ENCODE measurements at places on chromosomes 12 and 14. TPM values are rescaled to one million over a fixed set of nuclear protein-coding genes. Genes with fewer than 3 reads are reported as not detected.

LACRT gene
- not detected for total RNA-seq

DHRS4L2 gene
- total RNA-seq, result 31.8 TPM

TMTC2 gene
- total RNA-seq, result 11.6 TPM

ITPR2 gene
- total RNA-seq, result 31.7 TPM

PROX2 gene
- total RNA-seq, result not detected

SMCO2 gene
- not detected for total RNA-seq

PLA2G1B gene
- not detected for total RNA-seq

SPX gene
- total RNA-seq, result not detected

LRTM2 gene
- not detected for total RNA-seq

GALNT9 gene
- total RNA-seq, result 0.39 TPM

TTC9 gene
- total RNA-seq, result 0.34 TPM

NELL2 gene
- 2.9 TPM for total RNA-seq

CLEC2A gene
- total RNA-seq, result not detected

METTL1 gene
- 9.3 TPM for total RNA-seq

CLEC2D gene
- total RNA-seq, result 7.3 TPM

TRPV4 gene
- total RNA-seq, result 0.36 TPM

RND1 gene
- 2.1 TPM for total RNA-seq

ANKS1B gene
- 1.1 TPM for total RNA-seq

CBLN3 gene
- 2.5 TPM for total RNA-seq

DDN gene
- total RNA-seq, result 0.06 TPM

ZFYVE21 gene
- 51.2 TPM for total RNA-seq

KRT74 gene
- not detected for total RNA-seq

HOXC12 gene
- total RNA-seq, result not detected

IRAK3 gene
- total RNA-seq, result 4.0 TPM

SSTR1 gene
- 10.0 TPM for total RNA-seq

Data from left colon (tissue), 2 donors.